ENCODE measurements at places on chromosomes 5 and 9.

GRCh38 chr9:96646081-96646991 is 8.8 kb downstream of the PRXL2C start:
- DNase-seq, result peak; percentile 77

DNA sequence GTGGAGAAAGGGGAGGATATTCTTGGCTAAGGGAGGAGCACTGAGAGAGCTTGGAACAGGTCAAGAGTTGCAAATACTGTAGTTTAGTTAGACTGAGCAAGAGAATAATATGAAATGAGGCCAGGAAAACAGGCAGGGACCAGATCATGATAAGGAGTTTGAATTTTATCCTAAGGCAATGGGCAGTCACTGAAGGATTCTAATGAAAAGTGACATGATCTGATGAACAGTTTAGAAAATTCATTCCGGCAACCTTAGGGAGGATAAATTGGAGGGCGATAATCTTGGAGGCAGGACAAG is 276.1 kb downstream of the PLK2 start:
- no peak for DNase-seq

- no peak for DNase-seq
These were observed 110.2 kb upstream of the FGF10 start for GRCh38 chr5:44499381-44499780.

GRCh38 chr9:126611193-126611591 is 2.5 kb upstream of the LMX1B start:
- DNase-seq, result no peak

DNA sequence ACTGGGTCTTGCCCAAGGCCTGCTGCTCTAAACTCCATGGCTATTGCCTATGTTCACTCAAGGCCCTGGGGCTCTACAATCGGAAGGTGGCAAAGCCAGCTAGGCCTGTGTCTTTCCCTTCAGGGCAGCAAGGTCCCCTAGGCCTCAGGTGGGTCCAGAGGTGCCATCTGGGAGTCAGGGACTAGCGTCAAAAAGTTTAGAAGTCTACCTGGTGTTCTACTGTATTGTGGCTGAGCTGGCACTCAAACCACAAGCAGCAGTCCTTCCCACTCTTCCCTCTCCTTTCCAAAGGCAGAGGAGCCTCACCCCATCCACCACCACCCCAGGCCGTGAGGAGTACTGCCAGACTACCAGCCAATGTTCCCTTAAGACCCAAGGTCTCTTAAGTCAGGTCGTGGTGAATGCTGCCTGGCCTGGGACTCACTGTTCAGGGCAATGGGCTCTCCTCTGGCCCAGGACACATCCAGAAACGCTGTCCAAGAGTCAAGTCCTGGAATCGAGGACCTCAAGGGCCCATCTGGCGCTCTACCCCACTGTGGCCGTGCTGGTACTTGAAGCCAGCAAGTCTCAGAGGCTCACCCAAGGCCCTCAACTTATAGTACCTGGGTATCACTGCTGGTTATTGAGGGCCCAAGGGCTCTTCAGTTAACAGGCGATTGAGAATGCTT is 13.0 kb upstream of the SARDH start:
- DNase-seq, result no peak
